ENCODE measurements at places on chromosomes 7 and 10.

GRCh38 chr7:155189590-155189989 lies 108.1 kb upstream of the INSIG1 start:
- no peak for DNase-seq

GRCh38 chr7:101558742-101559325 lies 70.3 kb downstream of the MYL10 start:
- DNase-seq: no peak

DNA sequence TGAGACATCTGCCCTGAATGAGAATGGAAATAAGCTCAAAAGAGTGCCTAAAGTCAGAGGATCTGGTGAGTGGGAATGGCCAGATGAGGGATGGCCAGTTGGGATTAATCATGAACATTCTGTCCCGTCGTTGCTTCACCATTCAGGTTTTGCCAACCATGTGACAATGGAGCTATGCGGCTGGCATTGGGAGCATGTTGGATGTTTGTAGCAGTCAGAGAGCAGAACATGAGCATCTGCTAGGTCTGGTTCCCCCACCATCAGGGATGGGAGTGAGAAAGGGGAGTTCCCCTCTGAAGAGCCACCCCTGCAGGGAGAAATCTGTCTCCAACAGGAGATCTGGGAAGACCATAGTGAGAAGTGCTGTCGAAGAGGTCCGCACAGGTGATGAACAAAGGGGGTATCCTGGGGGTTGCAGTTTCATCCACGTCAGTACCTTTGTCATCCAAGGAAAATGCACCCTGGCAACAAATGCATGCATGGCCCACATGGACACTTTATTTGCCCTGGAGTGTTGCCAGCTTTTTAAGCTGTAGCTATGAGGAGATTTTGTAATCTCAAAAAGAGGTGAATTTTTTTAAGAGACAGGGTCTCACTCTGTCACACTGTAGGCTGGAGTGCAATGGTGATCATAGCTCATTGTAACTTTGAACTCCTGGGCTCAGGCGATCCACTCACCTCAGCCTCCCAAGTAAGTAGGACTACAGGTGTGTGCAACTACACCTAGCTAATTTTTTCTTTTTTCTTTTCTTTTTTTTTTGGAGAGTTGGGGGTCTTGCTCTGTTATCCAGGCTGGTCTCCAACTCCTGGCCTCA lies 190.2 kb downstream of the CAMK1D start:
- no peak for DNase-seq

DNA sequence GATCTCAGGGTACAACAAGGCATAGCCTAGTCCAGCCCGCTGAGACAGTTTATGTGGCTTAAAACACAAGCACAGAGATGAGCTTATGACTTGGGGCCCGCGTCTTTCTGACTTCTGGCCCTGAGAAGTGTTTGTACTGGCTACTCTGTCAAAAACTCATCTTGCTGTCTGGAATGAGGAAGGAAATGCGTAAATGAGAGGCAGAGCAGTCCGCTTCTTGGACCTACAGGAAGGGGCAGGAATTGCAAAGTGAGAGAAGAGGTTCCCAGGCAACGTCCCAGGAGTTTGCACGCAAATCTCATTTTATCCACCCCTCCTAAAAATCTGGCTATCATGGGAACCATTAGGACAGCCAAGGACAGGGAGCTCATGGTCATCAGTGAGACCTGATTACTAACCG lies 5.5 kb downstream of the ANXA11 start:
- DNase-seq: no peak

- DNase-seq: no peak
Measured at GRCh38 chr10:11082526-11082925, 64.9 kb downstream of the CELF2 start.

DNA sequence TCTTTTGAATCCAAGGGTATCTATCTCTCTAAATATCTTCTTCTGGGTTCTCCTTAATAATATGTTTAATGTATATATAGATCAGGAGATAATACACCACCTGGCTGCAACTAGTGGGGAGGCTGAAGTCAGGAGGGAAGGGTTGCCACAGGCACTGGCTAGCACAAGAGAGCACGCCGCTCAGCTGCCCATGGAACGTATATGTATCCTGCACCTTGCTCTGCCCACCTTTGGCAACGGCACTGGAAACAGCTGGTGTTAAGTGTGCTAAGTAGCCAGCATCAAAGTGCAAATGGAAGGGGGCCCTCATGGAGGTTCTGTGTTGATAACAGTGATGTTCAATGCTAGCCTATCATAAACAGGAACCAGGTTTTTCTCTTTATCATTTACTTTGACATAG lies 49.8 kb upstream of the FAM133B start:
- no peak for DNase-seq

DNA sequence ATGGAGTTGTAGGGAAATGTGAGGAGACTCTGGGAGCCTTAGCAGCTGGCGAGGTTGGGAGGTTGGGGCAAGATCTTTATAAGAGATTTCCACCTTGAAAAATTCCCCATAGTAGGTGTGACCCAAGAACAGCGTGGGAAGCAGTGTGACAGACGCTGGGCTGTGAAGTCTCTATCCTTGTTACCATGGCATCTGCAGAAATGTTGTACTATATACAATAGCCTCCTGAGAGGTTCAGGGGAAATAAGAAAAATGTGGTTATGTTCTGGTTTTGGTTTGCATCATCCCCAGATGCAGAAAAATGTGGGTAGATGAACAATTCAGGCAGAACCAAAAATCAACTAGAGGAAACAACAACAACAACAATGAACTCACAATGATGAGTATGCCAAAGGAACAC lies 498.6 kb downstream of the SH2D4B start:
- no peak for DNase-seq

DNA sequence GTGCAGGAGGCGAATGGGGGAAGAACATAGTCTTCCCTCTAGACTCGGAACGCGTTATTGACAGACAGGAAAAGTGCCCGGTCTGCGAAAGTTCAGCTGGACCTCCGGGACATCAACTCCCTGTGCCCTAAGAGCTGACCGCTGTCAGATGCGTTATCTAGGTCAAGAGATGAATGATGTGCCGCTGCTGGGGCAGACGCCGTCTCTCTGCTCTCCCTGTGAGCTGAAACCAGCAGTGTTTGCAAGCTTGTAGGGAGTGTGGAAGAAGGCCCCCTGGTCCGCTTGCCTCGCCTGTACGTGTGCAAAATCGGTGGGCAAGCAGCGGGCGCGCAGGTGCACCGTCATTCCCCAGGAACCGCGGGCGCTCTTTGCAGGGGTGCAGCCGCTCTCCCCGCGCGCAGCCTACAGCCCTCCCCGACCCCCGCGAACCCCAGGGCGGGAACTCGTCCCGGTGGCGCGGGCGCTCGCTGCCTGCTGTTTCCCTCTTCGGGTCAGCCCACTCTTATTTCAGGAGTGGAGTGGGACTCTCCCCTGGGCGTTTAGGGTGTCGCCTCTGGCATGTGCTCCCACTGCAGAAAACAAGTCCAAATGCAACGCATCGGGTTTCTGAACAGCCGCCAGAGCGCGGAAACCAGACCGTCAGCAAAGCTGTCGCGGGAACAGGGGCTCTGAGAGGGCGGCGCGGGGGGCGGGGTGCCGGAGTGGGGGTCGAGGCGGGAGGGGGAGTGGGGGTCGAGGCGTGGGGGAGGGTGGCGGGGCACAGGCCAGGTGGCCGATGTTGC lies 1.8 kb upstream of the PFKFB3 start:
- DNase-seq: no peak

- no peak for DNase-seq
Measured at GRCh38 chr10:112766636-112767035, 183.4 kb upstream of the TCF7L2 start.

- DNase-seq: no peak
Measured at GRCh38 chr7:96328016-96328415, 6.1 kb upstream of the SLC25A13 start.

Measured in non-pigmented ciliary epithelial cell (primary cell).